ENCODE measurements at places on chromosomes 13 and 19.

DNA sequence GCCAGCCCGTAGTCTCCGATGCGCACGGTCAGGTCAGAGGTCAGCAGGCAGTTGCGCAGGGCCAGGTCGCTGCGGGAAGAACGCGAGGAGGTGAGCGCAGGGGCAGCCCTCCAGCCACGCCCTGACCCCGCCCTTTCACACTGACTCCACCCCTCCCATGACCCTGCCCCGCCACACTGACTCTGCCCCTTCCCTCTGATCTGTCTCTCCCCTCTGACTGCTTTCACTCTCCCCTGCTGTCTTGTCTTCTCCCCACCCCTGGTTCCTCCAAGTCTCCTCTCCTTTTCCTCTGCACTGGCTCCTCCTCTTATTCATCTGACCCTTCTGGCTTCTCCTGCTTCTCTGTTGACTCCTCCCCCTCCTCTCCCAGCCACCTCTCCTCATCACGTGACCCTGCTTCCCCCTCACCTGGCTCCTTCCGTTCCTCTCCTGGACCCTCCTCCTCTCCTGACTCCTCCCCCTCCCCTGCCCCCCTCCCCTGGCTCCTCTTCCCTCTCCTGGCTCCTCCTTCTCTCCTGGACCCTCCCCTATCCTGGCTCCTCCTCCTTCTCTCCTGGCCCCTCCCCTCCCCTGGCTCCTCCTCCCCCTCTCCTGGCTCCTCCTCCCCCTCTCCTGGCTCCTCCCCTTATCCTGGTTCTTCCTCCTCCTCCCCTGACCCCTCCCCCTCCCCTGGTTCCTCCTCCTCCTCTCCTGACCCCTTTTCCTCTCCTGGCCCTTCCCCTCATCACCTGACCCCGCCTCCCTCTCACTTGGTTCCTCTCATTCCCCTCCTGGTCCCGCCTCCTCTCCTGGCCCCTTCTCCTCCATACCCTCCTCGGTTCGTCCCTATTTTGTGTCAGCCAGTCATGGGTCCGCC, 9.9 kb downstream of the LMTK3 start:
- peak; percentile 95 for DNase-seq

DNA sequence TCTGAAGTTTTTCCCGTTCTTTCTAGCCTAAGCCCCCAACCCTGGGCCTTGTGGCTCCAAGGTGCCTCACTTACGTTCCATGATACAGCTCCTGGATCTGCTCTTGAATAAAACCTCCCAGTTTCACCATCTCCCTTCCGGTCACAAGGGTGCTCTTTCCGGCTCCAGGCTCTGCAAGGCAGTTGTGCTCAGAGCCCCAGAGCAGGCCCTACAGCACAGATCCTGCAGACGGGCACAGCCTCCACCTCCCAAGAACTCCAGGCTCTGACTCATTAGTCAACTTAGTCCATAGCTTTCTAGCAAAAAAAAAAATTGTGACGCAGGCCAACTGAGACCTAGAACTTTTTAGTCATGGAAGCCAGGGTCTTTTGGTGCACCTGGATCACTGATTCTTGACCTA, 33.9 kb upstream of the SLC7A10 start:
- DNase-seq = no peak

- DNase-seq = no peak
These were observed 399.1 kb upstream of the SPRY2 start for GRCh38 chr13:80740071-80740470.

DNA sequence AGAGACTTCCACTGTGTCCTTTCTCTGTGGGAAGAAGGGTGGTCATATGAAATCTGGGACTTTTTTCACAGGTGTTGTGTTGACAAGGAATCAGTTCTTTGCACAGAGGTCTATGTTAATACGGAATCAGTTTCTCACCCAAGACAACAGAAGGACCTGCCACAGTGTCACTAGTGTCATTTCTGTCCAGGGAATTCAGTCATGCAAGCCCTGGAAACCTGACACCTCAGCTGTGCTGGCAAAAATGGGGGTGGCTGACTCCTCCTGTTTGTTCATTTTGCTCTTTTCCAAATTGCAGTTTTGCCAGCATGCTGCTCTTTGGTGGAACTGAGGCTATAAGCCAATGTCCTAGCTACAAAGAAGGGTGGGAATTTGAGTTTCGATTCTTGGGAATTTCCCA, 49.8 kb upstream of the ESD start:
- no peak for DNase-seq

DNA sequence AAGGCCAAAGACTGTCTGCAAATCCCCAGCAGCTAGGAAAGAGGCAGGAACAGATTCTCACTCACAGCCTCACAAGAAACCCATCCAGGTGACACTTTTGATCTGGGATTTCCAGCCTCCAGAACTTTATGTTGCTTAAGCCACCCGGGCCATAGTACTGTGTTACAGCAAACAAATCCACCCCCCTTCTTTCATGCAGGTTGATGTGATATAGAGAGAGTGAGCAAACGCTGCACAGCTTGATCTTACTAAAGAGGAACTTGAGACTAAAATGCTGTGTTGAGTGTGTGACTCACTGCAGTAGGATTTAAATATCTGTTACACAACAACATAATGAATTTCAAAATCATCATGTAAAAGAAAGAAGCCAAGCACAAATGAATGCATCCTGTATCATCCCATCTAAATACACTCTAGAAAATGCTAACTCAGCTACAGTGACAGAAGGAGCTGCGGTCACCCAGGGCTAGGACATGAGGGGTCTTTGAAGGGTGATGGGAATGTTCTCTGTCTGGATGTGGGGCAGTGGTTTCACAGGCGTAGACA, 32.2 kb downstream of the RCBTB2 start:
- DNase-seq = peak; percentile 14

Data from NCI-H345 (cell line).